Diencephalon (tissue), 1 donor: ENCODE measurements at places on chromosomes 3 and 15. TPM values are rescaled to one million over a fixed set of nuclear protein-coding genes. Genes with fewer than 3 reads are reported as not detected.

ST3GAL6 gene
- 10.6 TPM for total RNA-seq

FANCD2OS gene
- total RNA-seq, result not detected

SLC51B gene
- 0.69 TPM for total RNA-seq

GABRR3 gene
- not detected for total RNA-seq

ITIH4 gene
- 6.0 TPM for total RNA-seq

MME gene
- total RNA-seq, result 9.7 TPM

ARHGEF26 gene
- 15.2 TPM for total RNA-seq

CTXN2 gene
- total RNA-seq, result 1.6 TPM

IL16 gene
- 1.8 TPM for total RNA-seq

STAC gene
- 13.8 TPM for total RNA-seq

SLC24A1 gene
- total RNA-seq, result 2.5 TPM

PRKCD gene
- total RNA-seq, result 5.8 TPM

EXD1 gene
- under 0.01 TPM for total RNA-seq
